SK-N-SH (cell line): ENCODE measurements at places on chromosomes 7 and 10.
A peak's percentile ranks its signal among the peaks of the same experiment; 100 is the strongest.

DNA sequence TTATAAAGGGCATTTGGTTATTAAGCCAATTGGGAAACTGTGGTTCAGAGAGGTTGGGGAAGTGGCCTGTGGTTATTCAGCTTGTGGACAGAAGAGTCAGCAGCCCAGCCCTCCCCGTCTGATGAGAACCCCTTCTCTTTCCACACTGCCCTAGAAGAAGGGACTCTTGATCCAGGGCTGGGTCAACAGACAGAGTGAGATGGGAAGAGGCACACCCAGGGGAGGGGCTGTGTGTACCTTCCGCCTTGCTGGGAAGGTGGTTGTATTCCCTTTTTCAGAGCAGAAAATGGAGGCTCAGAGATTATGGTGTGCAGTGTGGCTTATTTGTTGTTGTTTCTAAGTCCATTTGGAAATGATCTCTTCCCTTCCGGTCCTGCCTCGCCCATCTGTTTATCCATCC, 103.4 kb downstream of the GRK5 start:
- H3K4me1 ChIP-seq: peaks cover 23% of the 10 kb centered on the region
- no peaks in the 10 kb centered on the region for H3K36me3 ChIP-seq
- no peak overlapping the region for H3K4me3 ChIP-seq
- no peak for DNase-seq

DNA sequence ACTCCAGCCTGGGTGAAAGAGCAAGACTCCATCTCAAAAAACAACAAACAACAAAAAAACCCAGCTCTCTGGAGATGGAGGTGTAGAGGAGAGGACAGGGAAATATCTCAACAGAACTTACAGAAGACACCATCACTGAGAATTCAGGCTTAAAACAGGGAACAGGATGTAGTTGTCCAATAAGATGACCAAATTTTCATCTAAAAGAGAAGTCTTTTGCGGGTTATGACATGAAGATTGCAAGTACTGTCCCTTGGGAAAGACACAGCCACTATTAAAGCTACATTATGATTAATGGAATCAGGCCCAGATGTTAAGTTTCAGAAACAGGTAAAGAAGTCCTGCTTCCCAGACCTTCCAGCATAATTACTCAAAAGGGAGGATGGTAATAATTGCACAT, 235.2 kb upstream of the NRP1 start:
- no peak overlapping the region for H3K4me3 ChIP-seq
- H3K27ac ChIP-seq: no peak overlapping the region
- H3K27me3 ChIP-seq: no peaks in the 10 kb centered on the region

GRCh38 chr10:85458324-85458723, 908.3 kb downstream of the GRID1 start:
- no peak overlapping the region for H3K4me3 ChIP-seq
- peak; percentile 15 for DNase-seq
- no peaks in the 10 kb centered on the region for H3K36me3 ChIP-seq
- no peaks in the 10 kb centered on the region for H3K4me1 ChIP-seq

- no peaks in the 10 kb centered on the region for H3K27me3 ChIP-seq
- peak; percentile 41 for DNase-seq
- peak overlapping the region; percentile 72 for H3K27ac ChIP-seq
- H3K4me1 ChIP-seq: peaks cover 30% of the 10 kb centered on the region
- H3K4me3 ChIP-seq: peak overlapping the region; percentile 85; the same call in 1 of the 2 replicates
- no peaks in the 10 kb centered on the region for H3K36me3 ChIP-seq
These were observed 1.8 kb downstream of the ZMYND11 start for GRCh38 chr10:137031-137430.

DNA sequence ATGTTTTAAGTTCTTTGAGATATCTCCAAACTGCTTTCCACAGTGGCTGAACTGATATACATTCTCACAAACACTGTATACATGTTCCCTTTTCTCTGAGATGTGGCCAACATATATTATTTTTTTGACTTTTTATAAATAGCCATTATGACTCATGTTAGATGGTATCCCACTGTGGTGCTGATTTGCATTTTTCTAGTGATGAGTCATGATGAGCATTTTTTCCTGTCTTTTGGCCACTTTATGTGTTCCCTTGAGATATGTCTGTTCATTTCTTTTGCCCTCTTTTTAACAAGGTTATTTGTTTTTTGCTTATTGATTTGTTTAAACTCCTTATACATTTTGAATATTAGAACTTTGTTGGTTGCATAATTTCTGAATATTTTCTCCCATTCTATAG, 1055.1 kb downstream of the NXPH1 start:
- H3K27ac ChIP-seq: no peak overlapping the region
- H3K27me3 ChIP-seq: no peaks in the 10 kb centered on the region
- no peak for DNase-seq
- H3K36me3 ChIP-seq: no peaks in the 10 kb centered on the region
- H3K4me1 ChIP-seq: no peaks in the 10 kb centered on the region; the same call in 1 of the 2 replicates

- no peak overlapping the region for H3K27ac ChIP-seq
- DNase-seq: no peak
These were observed 222.2 kb downstream of the ELFN1 start for GRCh38 chr7:1892011-1892965.

DNA sequence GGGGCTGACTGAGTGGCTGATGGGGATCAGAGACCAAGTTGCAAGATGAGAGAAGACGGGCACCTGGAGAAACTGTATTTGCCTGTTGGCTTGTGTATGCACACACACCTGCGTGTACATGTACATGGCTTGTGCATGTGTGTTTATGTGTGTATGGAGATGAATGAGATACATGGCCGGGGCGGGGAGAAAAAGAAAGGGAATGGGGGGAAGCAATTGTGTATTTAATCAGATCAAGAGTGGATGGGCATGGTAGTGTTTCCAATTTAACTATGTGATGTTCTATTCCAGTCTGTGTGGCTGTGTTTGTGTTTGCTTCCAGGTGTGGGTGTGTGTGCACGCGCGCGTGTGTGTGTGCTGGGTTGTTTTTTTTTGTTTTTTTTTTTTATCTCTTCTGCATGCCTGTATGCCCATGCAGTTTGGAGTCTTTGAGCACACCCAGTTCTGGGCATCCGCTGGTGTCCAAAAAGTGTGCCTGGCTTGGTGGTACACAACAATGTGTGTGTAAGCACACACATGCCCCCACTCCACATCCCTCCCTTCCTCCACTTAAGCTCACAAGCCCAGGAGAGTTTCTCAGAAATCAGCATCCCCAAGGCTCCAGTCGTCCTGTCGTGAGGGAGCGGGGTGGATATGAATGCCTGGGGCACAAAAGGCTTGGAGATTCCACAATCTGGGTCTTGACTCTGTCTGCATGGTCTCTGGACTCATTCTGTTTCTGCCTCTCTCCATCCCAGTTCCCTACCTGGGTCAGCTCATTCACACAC, 2.5 kb upstream of the VGF start:
- H3K27ac ChIP-seq: peak overlapping the region; percentile 67
- H3K27me3 ChIP-seq: no peaks in the 10 kb centered on the region; the same call in 1 of the 2 replicates
- peaks cover 36% of the 10 kb centered on the region for H3K4me1 ChIP-seq
- H3K4me3 ChIP-seq: peak overlapping the region; percentile 25; the same call in 1 of the 2 replicates
- no peaks in the 10 kb centered on the region for H3K36me3 ChIP-seq

DNA sequence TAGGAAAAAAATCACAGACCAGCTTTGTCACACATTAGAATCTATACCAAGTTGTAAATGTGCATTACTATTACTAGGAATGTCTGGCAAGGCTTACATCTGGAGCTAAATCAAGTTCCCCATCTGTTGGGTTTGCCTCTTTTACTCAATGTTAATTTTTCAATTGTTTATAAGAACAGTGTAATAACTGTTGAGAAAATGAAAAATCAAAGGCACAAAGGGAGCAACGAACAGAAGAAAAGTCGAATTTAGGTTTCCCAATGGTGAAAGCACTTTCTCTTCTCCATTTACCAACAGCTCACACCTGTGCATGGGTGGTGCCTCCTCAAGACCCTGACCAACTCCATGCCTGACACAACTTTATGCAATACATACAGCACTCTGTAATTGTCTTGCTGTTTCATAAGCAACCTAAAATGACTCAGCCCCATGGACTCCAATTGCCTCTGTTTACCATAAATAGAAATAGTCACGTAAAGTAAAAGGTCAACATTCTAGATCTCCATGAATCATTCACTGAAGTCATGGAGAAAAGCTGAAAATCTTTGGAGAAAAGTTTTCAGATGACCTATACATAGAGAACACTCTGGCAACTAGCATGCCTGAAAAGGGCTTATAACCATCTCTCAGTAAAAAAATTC, 95.5 kb upstream of the KCNIP2 start:
- peaks cover 2% of the 10 kb centered on the region for H3K4me1 ChIP-seq
- H3K4me3 ChIP-seq: no peak overlapping the region
- H3K36me3 ChIP-seq: no peaks in the 10 kb centered on the region
- H3K27me3 ChIP-seq: no peaks in the 10 kb centered on the region
- DNase-seq: no peak

- H3K27me3 ChIP-seq: no peaks in the 10 kb centered on the region
- H3K4me3 ChIP-seq: no peak overlapping the region
- H3K4me1 ChIP-seq: no peaks in the 10 kb centered on the region
- DNase-seq: no peak
These were observed 32.5 kb upstream of the SEPTIN7 start for GRCh38 chr7:35768346-35768745.

GRCh38 chr7:69808391-69808790, 210.1 kb downstream of the AUTS2 start:
- no peak overlapping the region for H3K4me3 ChIP-seq
- H3K27ac ChIP-seq: no peak overlapping the region
- H3K4me1 ChIP-seq: peaks cover 16% of the 10 kb centered on the region; the same call in 1 of the 2 replicates
- DNase-seq: no peak

- no peak overlapping the region for H3K4me3 ChIP-seq
- DNase-seq: no peak
- H3K36me3 ChIP-seq: no peaks in the 10 kb centered on the region
- no peaks in the 10 kb centered on the region for H3K27me3 ChIP-seq
- no peak overlapping the region for H3K27ac ChIP-seq
These were observed 18.3 kb upstream of the TNRC18 start for GRCh38 chr7:5441840-5442503.

GRCh38 chr7:8254215-8254614, 7.8 kb downstream of the ICA1 start:
- no peak for DNase-seq
- H3K4me3 ChIP-seq: no peak overlapping the region
- H3K27ac ChIP-seq: peak overlapping the region; percentile 81
- H3K4me1 ChIP-seq: no peaks in the 10 kb centered on the region

DNA sequence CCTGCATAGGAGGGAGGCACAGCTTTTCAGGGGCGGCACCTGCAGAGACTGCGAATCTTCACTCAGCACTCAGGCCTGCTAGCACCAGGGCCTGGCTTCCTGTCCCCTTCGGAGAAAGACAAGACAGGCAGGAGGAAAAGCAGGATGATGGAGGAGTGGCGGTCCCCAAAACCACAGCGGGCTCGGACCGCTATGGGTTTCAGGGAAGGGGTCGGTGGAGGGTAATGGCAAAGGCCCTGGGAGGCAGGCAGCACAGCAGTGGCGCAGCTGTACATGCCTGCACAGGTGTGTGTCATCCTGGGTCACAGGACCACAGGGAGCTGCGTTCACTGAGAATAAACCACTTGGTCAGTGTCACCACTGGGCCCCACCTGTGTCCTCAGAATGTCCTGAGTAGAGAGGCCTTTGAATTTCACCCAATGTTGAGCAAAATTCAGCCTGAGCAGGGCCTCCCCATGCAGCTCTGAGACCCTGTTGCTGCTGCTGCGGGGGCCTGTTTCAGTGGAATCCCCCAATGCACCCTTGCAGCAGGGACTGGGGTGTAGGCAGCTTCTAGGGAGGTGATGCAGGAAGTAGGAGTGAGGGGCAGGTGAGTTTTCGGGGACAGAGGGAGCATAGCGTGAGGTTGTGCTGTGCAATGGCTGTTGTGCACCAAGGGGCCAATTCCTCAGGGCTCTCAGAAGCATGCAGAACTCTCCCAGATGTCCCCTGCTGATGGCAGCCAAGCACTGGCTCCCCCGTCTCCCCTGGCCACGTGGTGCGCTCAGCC, 90.6 kb upstream of the PPP2R2D start:
- no peak for DNase-seq
- H3K27me3 ChIP-seq: no peaks in the 10 kb centered on the region
- no peak overlapping the region for H3K4me3 ChIP-seq
- no peaks in the 10 kb centered on the region for H3K36me3 ChIP-seq
- H3K27ac ChIP-seq: no peak overlapping the region
- no peaks in the 10 kb centered on the region for H3K4me1 ChIP-seq

DNA sequence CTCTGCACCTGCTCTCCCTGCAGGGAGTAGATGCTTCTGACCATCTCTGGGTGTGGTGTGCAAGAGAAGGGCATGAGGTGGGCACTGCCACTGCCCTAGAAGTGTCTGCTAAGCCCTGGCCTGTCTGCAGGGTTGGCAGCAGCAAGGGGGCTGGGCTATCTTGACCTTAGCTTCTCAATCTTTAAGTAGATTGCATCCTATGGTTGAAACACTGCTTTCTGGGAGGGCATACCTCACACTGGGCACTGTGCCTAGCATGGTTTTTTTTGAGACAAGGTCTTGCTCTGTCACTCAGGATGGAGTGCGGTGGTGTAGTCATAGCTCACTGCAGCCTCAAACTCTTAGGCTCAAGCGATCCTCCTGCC, 54.9 kb downstream of the CLIP2 start:
- no peaks in the 10 kb centered on the region; the same call in 1 of the 2 replicates for H3K36me3 ChIP-seq
- peaks cover 4% of the 10 kb centered on the region; the same call in 1 of the 2 replicates for H3K4me1 ChIP-seq
- H3K27ac ChIP-seq: no peak overlapping the region
- DNase-seq: no peak
- no peak overlapping the region; the same call in 1 of the 2 replicates for H3K4me3 ChIP-seq
- H3K27me3 ChIP-seq: no peaks in the 10 kb centered on the region

- peak; percentile 26 for DNase-seq
- no peaks in the 10 kb centered on the region for H3K4me1 ChIP-seq
- no peak overlapping the region for H3K27ac ChIP-seq
- peaks cover 23% of the 10 kb centered on the region for H3K36me3 ChIP-seq
These were observed 1.4 kb downstream of the BTAF1 start for GRCh38 chr10:91925022-91925320.
